Panc1 (cell line): ENCODE measurements at places on chromosomes 16 and 17.
A peak's percentile ranks its signal among the peaks of the same experiment; 100 is the strongest.

DNA sequence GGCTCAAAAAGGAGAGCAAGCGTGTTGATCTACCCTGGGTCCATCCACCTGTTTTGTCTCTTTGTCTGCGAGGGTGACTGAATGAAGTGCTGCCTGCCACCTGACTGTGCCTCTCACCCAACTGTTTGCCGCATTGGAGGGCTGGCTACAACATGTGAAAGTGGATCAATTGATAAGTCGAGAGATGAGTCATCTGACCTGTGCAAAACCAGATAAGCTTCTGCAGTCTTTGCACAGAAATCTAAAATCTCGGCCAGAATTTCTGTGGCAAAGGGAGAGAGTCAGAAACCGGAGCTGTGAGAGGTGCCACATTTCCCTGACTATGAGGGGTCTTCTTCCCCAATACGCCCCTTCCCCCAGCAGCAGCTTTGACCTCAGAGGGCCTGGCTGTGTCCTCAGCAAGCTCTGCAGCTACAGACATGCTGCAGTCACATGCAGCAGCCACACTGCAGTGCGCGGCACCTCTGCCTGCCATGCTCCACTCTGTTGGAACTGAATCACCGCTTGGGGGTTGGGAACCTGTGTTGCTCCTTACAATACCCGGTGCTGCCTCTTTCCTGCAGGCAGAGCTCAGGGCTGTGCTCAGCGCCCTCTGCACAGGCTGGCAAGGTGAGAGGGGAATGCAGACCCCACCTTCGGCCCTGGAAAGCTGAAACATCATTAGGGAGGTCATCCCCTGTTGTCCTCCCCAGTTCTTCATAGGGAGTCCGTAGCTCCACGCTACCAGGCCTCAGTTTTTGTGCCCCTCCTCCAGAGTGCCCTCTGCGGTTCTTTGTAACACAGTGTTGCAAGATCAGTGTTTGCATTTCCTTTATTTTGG lies 16.2 kb upstream of the HAS3 start:
- no peaks in the 10 kb centered on the region for H3K36me3 ChIP-seq
- DNase-seq: no peak
- no peak overlapping the region for H3K4me3 ChIP-seq

- H3K4me3 ChIP-seq: no peak overlapping the region
- H3K36me3 ChIP-seq: no peaks in the 10 kb centered on the region
- peaks cover 4% of the 10 kb centered on the region; the same call in 1 of the 2 replicates for H3K4me1 ChIP-seq
Measured at GRCh38 chr16:28038409-28038808, 25.1 kb downstream of the GSG1L start.

DNA sequence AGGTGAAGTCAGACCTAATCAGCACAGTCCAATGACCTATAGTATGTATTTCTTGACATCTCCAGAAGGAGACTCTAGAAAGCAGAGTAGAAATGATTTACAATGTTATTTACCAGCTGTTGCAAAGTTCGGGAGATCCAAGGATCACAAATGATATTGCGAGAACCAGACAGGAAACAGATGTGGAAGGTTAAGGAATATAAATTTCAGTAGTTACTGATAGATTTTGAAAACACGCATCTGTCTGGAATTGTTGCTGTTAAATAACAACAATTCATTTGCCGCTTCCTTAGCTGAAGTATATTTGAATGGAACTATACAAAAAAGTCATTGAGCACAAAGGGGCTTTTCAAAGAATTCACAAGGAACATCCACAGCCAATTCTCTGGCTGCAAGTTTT lies 72.0 kb downstream of the STXBP4 start:
- no peak overlapping the region for H3K27ac ChIP-seq
- no peak overlapping the region for H3K4me3 ChIP-seq
- H3K4me1 ChIP-seq: no peaks in the 10 kb centered on the region
- H3K36me3 ChIP-seq: peaks cover 3% of the 10 kb centered on the region; the same call in 1 of the 2 replicates
- H3K27me3 ChIP-seq: no peaks in the 10 kb centered on the region

DNA sequence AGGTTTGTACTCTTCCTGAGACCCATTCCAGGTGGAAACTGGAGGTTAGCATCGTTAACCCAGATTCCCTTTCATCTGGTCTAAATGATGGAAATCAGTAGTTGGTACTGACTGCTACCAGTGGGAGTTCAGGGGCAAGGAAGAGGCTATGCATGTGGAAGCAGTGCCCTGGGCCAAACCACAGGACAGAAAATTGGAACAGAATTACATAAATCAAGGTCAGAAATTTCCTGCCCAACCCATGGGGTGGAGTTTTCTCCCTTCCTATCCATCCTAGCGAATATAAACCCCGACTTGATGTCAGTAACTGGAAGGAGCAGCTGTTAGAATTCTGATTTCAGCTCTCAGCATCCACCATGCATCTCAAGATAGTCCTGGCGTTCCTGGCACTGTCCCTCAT lies at the start of gene AOC2:
Gene AOC2, plus strand, starts transcription at position 310 of the 400 bp plus-strand sequence. Its CDS starts 47 bp downstream, at position 357.
- peaks cover 6% of the 10 kb centered on the region for H3K36me3 ChIP-seq
- H3K4me3 ChIP-seq: no peak within 1 kb of the TSS
- no peak within 1 kb of the TSS for H3K27ac ChIP-seq
- DNase-seq: no peak
- H3K27me3 ChIP-seq: no peaks in the 10 kb centered on the region
- H3K4me1 ChIP-seq: no peaks in the 10 kb centered on the region

DNA sequence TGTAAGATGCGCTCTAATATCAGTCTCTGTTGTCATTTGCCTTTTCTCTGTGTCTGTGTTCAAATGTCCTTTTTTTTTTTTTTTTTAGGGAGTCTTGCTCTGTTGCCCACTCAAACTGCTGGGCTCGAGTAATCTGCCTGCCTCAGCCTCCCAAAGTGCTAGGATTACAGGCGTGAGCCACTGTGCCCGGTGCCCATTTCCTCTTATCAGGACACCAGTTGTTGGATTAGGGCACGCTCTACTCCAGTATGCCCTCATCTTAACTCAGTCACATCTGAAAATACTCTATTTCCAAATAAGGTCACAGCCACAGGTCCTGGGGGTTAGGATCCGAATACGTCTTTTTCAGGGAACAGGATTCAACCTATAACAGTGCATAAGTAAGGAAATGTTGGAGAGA lies 1.9 kb upstream of the TRIM47 start:
- peaks cover 16% of the 10 kb centered on the region for H3K4me1 ChIP-seq
- H3K4me3 ChIP-seq: no peak overlapping the region
- no peaks in the 10 kb centered on the region; the same call in 1 of the 2 replicates for H3K36me3 ChIP-seq

DNA sequence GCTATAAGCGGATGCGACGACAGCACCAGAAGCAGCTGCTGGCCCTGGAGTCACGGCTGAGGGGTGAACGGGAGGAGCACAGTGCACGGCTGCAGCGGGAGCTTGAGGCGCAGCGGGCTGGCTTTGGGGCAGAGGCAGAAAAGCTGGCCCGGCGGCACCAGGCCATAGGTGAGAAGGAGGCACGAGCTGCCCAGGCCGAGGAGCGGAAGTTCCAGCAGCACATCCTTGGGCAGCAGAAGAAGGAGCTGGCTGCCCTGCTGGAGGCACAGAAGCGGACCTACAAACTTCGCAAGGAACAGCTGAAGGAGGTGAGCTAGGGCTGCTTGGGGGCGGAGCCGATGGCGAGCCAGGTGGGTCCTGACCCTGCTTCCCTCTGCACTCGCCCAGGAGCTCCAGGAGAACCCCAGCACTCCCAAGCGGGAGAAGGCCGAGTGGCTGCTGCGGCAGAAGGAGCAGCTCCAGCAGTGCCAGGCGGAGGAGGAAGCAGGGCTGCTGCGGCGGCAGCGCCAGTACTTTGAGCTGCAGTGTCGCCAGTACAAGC lies 10.1 kb downstream of the HIRIP3 start:
- H3K4me3 ChIP-seq: no peak overlapping the region
- DNase-seq: no peak
- H3K27me3 ChIP-seq: no peaks in the 10 kb centered on the region
- no peak overlapping the region for H3K27ac ChIP-seq

DNA sequence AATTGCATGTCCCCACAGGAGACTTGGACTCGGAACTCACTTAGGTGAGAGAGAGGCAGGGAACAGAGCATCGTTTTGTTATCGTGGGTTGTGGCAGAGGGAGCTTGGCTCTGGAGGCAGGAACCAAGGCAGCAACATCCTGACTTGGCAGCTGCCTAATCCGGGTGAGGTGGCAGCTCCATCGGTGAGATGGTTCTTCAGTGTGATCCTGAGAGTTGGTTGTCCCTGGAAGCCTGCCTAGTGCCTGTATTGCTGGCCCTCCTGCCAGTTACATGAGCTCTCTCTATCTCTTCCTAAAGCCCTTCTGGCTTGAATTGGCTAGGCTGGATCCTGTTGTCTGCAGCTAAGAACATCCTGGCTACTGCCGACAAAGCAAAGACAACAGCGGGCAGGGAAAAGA lies 19.9 kb upstream of the SEC14L1 start:
- DNase-seq: no peak
- peaks cover 64% of the 10 kb centered on the region for H3K4me1 ChIP-seq
- H3K27me3 ChIP-seq: no peaks in the 10 kb centered on the region
- H3K36me3 ChIP-seq: no peaks in the 10 kb centered on the region
- peak overlapping the region; percentile 95 for H3K27ac ChIP-seq

GRCh38 chr17:31428512-31428911 lies 37.0 kb downstream of the RAB11FIP4 start:
- no peak for DNase-seq
- H3K4me3 ChIP-seq: no peak overlapping the region
- no peaks in the 10 kb centered on the region for H3K4me1 ChIP-seq
- H3K27me3 ChIP-seq: peaks cover 2% of the 10 kb centered on the region; the same call in 1 of the 2 replicates
- no peak overlapping the region for H3K27ac ChIP-seq

- peaks cover 23% of the 10 kb centered on the region for H3K4me1 ChIP-seq
- H3K27ac ChIP-seq: peak overlapping the region; percentile 77
- no peak for DNase-seq
- no peaks in the 10 kb centered on the region for H3K27me3 ChIP-seq
- H3K36me3 ChIP-seq: no peaks in the 10 kb centered on the region
Measured at GRCh38 chr17:41490000-41490990, 585 bp upstream of the KRT36 start.

- peaks cover 4% of the 10 kb centered on the region; the same call in 1 of the 2 replicates for H3K4me1 ChIP-seq
- no peak for DNase-seq
- H3K4me3 ChIP-seq: peak overlapping the region; percentile 71
Measured at GRCh38 chr17:38559051-38559879, 46.5 kb downstream of the SRCIN1 start.

DNA sequence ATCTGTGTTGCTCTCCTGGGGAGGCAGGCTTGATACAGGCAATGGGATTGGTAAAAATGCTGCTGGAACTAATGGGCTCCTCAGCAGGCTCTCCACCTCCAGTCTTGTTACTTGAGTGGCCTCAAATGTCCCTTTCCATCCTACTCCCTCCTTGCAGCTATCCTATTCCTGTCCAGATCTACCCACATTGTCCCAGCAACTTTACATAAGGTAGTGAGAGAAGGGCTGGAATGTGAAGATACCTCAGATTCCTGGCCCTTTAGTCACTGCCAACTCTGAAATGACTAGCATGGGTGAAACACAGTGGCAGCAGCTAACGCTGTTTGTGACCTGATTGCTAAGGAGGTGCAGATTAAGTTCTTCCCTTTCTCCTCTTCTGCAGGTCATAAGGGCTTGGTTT lies 210.1 kb upstream of the HS3ST4 start:
- no peaks in the 10 kb centered on the region for H3K27me3 ChIP-seq
- H3K4me3 ChIP-seq: no peak overlapping the region
- H3K4me1 ChIP-seq: no peaks in the 10 kb centered on the region
- no peak overlapping the region for H3K27ac ChIP-seq
- no peaks in the 10 kb centered on the region for H3K36me3 ChIP-seq
- DNase-seq: no peak

DNA sequence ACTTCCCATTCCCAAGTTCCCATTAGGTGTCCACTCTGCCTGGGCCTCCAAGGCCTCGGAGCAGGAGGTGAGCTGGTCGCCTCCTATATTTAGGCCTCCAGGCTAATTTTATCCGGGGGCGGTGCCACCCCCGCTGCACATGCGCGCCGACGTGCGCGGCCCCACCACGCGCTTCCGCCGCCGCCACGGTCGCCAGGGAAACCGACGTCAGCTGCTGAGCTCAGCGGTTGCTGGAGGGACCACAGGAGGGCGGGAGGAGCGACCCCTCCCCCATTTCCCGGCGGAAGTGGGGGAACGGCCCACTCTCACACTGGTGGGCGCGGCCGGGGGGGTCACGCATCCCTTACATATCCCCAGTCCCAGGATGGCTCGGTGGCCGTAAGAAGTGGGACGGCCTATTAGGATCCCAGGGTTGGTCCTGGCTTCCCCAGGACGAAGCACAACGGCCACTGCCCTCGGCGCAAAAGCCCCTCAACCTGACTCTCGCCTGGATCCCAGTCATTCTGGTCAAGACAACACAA lies 1.0 kb downstream of the PER1 start:
- no peak overlapping the region for H3K27ac ChIP-seq
- no peak for DNase-seq
- no peaks in the 10 kb centered on the region for H3K27me3 ChIP-seq

DNA sequence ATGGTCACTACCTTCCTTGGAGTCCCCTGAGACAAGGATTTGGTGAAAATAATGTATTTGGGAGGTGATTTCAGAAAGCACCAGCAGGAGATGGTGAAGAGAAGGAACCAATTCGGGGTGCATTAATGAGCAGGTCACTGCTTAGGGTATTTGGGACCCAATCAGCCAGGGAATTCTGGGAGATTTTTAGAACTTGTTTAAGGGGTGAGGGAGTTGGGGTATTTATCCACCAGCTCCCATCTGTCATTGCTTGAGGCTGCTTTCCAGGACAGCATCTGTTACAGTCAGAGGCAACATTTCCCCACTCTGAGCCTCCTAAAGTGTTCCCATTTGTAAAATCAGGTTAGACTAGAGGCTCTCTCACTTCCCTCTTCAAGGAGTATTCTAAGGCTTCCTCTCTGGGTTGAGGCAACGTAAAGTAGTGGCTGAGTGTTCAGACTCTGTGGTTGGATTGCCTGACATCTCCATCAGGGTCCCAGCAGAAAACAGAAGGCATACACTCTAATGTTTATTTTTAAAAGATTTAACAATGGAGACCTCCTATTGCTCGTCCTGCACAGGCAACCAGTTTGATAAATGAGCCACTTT lies 60.9 kb downstream of the CLEC19A start:
- no peak overlapping the region for H3K27ac ChIP-seq
- no peaks in the 10 kb centered on the region for H3K36me3 ChIP-seq
- DNase-seq: no peak
- H3K27me3 ChIP-seq: peaks cover 12% of the 10 kb centered on the region
- no peak overlapping the region for H3K4me3 ChIP-seq
- H3K4me1 ChIP-seq: no peaks in the 10 kb centered on the region

DNA sequence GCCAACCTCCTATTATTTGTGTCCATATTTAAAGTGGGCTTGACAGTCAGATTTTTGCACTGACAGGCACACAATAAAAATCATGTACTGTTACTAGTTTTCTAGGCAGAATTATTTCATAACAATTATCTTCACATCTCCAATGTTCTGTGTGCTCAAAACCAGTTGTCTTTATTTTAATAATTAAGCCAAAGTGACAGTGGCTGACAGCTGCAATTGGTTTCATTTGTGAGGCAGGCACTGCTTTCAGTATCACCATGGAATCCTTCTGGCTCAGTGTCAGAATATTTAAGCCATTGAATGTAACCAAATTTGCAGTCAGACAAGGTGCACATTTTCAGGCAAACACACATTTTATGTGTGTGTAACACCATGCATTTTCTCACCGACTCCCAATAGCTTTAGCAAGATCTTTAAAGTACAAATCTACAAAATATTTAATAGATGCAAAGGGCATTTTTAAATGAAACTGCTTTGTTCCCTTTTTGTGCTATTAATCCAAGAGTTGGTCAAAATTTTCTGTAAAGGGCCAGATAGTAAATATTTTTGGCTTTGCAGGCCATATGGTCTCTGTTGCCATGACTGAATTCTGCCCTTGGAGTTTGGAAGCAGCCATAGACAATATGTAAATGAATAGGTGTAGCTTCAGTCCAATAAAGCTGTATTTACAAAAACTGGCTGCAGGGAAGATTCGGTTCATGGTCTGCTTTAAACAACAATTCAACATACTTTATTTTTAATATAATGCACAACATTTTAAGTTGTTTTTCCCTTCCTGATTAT lies 486.0 kb downstream of the KCNJ2 start:
- no peak for DNase-seq
- no peak overlapping the region for H3K27ac ChIP-seq
- H3K4me3 ChIP-seq: no peak overlapping the region
- no peaks in the 10 kb centered on the region; the same call in 1 of the 2 replicates for H3K27me3 ChIP-seq
